Activated CD8-positive, alpha-beta memory T cell treated with anti-CD3 and anti-CD28 coated beads for 48 hours (primary cell): ENCODE measurements at places on chromosomes 13 and 19.

DNA sequence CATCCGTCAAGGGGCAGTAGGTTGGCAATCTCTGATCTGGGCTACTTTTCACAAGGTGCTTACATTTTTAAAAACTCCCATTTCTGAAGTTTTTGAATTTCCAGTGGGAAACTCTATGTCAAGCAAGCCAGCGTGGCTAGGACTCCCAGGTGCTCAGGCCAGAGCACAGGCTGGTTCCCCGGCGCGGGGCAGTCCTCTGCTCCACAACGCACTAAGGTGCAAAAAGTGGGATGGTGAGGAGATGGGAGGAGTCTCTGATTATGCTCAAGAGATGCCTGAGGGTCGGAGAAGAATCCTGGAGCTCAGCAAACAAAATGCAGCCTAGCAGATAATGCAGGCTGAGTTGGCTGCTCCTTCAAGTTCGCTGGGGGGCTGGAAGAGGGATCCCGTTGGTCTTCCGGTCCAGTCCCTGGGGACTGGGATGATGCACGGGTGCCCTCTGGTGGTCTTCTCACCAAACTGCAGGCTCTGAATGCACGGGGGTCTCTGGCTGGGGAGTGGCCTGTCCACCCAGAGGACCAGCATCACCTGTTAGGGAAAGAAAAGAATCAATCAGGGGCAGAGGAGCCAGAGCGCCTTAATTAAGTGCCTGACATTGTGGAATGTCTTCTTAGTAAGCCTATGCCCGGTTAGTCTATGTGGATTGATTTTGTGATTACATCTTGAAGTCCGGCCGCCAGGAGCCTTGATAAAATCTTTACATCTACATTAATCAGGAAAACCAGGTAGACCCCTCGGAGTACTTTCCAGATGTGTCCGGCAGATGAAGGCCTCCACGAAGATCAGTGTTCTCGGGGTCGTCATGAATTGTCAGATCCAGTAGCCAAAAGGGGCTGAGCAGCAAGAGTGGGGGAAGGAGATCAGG, 244.4 kb upstream of the MAB21L1 start:
- DNase-seq = peak; percentile 21

GRCh38 chr19:17762505-17763229, 11.4 kb downstream of the FCHO1 start:
- no peak for DNase-seq

DNA sequence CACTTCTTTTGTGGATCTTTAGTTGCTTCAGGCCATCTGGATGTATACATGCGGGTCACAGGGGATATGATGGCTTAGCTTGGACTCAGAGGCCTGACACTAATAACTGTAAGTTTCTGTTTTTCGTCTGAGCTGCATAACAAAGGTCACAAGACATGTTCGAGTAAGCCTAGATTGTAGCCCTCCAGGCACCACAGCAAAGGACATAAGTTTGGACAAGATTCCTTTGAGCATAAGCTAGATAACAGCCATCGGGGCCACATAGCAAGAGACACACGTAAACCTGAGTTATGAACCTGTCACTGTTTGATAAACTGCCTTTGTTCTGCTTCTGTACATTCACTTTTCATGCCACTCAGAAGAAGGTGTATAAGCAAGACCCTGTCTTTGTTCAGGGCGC, 14.6 kb downstream of the IGFL3 start:
- no peak for DNase-seq

- no peak for DNase-seq
Observed at GRCh38 chr13:48602296-48603016, 51.3 kb upstream of the CYSLTR2 start.

GRCh38 chr19:48962029-48962848, 2.9 kb upstream of the FTL start:
- DNase-seq = no peak

DNA sequence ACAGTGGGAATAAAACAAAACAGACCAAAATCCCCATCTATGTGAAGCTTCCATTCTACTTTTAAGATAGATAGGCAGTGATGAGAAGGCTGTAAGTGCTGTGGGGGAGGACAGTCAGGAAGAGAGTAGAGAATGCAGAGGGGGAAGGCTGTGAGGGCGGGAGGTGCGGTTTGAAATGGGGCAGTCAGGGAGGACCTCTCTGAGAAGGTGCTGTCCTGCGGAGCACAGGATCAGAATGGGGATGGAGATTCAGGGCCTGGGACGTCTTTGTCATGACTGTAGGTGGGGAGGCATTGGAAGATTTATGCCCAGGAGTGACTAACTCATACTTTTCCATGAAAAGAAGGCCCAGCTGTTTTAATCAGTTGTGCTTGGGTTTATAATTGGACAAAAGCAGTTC, 3.9 kb upstream of the GPR183 start:
- no peak for DNase-seq

GRCh38 chr19:28899703-28900102, 313.2 kb downstream of the UQCRFS1 start:
- no peak for DNase-seq

- DNase-seq = no peak
Observed at GRCh38 chr13:32473650-32474049, 45.7 kb upstream of the N4BP2L1 start.

DNA sequence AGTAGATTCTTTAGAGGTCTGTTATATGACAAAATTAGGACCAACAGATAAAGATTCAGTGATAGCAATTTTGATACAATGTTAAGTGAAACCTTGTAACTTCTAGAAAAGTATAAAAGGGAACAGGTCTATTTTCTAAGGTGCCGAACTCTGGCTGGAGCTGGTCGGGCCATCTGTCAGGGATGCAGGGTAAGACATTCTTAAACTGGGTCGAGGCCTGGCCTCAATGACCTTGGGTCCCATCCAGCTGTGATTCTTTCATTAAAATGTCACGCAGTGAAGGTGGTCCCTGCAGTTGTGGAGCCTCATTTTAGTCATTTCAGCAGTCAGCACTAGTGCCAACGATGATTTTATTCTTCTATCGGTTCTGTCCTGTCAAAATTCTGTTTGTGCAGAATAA, 271.9 kb upstream of the SPRY2 start:
- DNase-seq = no peak

DNA sequence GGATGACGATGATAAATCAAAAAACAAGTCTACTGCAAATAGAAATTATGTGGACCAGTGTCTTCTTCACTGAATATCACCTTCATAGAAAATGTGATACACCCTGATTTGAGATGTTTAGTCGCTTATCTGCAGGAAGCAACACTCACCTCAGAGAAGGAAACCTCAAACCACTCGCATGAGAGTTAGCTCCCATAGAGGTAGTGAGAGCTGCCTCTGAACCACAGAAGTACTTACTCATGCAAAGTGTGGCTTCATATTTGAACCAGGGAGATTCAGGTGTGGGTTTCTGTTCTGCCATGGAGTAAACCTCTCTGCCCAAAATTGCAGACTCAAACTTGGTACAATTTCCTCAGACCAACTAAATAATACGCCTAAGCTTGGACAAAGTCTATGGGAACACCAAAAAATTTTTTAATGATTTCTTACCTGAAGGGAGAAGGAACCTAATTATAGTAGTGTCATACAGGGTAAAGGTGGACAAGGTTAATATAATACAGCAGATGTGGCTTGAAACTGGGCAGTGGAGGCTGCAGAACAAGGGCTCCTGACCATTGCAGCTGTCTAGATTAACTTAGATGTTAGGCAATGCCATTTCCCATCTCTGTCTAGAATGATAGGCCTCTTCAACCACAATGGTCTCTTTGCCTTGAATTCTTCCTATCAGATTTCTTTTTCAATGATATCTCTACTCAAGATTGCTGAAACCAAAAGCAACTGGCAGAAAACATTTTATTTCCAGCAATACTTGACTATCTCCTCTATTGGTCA, 29.6 kb upstream of the RCBTB2 start:
- peak; percentile 19 for DNase-seq

DNA sequence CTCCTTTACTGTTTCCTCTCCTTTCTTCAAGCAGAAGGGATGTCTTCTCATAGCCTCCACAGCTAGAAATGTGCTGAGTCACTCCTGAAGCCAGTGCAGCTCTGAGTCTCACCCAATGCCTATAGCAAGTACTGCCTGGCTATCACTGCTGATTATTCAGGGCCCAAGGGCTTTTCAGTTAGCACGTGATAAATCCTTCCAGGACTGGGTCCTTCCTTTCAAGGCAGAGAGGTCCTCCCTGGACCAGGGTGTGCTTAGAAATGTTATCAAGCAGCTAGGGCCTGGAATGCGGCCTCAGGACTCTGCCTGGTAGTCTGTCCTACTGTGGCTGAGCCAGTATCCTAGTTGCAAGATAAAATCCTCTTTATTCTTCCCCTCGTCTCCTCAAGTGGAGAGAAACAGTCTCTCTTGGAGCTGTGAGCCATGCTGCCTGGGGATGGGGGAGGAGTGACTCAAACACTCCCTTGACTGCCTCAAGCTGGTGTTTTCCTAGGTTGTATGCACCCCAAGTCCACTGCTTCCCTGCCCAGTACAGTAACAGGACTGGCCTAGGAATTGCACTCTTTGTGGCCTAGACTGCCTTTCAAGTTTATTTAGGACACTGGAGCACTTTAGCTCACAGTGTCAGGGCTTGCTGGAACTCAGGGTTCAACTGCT, 198.7 kb upstream of the SERP2 start:
- no peak for DNase-seq
